Caco-2 (cell line): ENCODE measurements at places on chromosomes 6 and 20.

- DNase-seq = peak; percentile 21
Observed at GRCh38 chr6:170449835-170450753, 103.0 kb downstream of the PSMB1 start.

DNA sequence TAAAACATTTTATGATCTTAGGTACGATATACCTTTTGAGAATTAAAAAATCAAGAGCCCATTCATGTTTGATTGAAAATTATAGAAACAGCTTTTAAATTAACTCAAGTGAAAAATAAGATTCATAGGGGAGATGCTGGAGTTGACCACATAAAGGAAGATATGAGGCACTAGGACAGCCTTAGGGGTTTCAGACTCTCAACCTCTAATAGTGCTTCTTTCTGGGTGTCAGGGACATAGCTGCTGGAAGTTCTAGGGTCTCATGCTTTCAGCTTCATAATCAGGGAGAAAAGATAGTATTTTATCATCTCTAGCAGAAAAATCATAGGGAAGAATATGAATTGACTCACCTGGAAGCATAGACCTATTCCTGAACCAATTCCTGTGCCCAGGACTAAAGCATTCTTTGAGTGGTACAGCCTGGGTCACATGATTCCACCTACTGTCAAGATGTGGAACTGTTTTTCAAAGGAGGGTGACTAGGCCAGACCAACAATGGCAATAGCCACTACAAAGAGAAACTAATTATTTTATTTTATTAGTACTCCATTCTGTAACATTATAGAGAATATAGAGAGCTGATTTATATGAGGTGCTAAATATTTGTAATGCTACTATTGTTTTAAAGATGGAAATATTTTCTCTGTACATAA lies 27.8 kb upstream of the CENPW start:
- no peak for DNase-seq

GRCh38 chr6:165052561-165053480 lies 256.6 kb downstream of the C6orf118 start:
- DNase-seq = no peak

GRCh38 chr6:46690911-46691451 lies 3.3 kb downstream of the TDRD6 start:
- DNase-seq = no peak

DNA sequence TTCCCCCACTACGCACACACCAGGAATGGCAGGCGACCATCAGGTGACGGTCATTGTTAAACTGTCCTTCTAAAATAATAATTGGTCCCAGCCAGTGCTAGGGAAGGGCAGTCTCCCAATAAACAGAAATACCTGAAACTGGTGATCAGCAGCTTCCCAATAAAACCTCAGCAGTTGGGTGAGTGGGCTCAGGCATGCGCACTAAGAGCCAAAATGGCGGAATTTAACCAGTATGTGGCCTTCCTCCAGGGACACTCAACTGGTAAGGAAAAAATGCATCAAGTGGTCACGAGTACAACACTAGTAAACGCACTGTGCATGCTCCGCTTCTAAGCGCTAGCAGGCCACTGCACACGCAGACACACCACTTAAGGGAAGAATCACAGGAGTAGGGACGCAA lies 34.8 kb downstream of the F13A1 start:
- no peak for DNase-seq

DNA sequence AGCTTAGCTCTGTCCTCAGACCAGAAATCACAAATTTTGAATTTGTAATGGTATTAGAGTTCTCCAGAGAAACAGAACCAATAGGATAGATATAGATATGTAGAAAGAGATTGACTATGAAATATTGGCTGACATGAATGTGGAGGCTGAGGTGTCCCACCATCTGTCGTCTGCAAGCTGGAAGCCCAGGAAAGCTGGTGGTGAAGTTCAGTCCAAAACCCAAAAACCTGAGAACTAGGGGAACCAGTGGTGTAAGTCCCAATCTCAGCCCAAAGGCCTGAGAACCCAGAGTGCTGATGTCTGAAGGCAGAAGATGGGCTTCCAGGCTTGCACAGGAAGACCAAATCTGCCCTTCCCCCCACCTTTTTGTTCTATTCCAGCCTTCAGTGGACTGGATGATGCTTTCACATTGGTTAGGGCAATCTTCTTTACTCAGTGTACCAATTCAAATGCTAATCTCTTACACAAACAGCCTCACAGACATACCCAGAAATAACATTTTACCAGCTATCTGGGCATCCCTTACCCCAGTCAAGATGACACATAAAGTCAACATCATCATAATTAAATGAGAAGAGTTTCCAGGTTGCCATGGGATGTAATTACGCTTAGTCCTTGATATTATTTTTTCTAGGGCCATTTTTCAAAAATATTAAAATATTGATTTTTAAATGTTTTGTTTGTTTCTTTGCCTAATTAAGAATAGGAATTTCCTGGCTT lies 570.8 kb downstream of the UTRN start:
- no peak for DNase-seq

GRCh38 chr6:33672808-33673207 lies 38.7 kb downstream of the UQCC2 start:
- DNase-seq = peak; percentile 19

DNA sequence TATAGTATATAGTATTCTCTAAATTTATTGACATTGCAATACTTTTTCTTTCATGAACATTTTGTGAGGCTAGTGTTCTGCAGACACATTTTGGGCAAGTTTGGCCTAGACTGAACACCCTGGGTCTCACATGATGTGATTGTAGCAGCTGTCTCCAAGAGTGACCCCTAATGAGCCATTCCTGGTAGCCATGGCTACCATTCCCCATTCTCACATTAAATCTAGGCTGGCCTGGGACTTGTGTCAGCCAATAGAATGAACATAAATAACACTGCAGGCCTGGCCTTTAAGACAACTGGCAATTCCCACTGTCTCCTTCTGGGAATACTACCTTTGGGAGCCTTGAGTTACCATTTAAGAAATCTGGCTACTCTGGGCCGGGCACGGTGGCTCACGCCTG lies 38.0 kb upstream of the TASP1 start:
- DNase-seq = no peak
